HT1080 (cell line): ENCODE measurements at places on chromosomes 7 and 10. TPM values are rescaled to one million over a fixed set of nuclear protein-coding genes. Genes with fewer than 3 reads are reported as not detected.

PDE6C gene
- not detected in 2 replicates for total RNA-seq

SPDYE5 gene
- not detected in 2 replicates for total RNA-seq

ATXN7L1 gene
- total RNA-seq = 3.3 and 4.6 TPM in 2 replicates

MAGI2 gene
- 0.39 and 0.84 TPM in 2 replicates for total RNA-seq

LBX1 gene
- not detected in 2 replicates for total RNA-seq

DNAH11 gene
- 6.1 and 7.5 TPM in 2 replicates for total RNA-seq

DNA sequence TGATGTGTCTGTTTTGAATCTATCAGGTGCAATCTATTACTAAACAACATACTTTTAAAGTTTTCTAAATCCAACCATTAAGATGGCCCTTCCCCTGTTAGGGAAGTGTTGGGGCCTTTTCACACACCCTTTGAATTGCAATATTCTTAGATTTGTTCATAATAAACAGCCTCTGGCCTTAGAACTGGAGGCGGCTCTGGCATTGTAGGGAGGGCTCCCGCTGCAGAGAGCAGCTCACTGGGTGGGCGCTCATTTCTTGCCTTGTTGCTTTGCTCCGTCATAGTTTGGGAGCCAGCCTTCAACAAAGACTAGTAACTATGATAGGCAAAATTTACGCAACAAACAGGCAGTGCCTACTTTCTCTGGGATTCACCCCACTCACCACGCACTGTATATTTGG, 4.2 kb upstream of the HOXA10 start:
- no peak for DNase-seq

DNA sequence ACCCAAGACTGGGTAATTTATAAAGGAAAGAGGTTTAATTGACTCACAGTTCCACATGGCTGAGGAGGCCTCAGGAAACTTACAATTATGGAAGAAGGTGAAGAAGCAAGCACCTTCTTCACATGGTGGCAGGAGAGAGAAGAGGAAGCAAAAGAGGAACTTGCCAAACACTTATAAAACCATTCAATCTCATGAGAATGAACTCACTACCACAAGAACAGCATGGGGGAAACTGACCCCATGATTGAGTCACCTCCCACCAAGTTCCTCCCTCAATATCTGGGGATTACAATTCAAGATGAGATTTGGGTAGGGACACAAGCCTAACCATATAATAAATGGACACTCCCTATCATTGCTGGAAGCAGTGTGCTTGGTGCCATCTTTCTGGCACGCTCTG, 506.3 kb downstream of the CALN1 start:
- DNase-seq = no peak

DNA sequence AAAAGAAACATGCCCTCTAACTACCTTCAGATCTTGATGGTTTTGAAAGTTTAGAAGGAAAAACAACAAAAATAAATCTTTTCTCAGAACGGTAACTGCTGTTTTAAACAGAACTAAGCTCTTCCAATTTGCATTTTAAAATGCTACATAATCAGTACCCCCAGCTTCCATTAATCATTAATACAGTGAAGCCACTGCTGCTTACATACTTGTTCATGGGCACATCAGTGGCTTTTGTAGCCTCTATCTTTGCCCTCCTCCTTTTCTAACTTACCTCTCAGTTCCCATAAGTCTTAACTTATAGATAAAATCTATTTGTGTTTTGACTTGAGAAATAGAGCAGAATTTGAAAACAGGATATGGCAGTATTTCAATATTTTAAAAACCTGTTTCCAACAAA, 109.1 kb downstream of the POLL start:
- DNase-seq = no peak

DNA sequence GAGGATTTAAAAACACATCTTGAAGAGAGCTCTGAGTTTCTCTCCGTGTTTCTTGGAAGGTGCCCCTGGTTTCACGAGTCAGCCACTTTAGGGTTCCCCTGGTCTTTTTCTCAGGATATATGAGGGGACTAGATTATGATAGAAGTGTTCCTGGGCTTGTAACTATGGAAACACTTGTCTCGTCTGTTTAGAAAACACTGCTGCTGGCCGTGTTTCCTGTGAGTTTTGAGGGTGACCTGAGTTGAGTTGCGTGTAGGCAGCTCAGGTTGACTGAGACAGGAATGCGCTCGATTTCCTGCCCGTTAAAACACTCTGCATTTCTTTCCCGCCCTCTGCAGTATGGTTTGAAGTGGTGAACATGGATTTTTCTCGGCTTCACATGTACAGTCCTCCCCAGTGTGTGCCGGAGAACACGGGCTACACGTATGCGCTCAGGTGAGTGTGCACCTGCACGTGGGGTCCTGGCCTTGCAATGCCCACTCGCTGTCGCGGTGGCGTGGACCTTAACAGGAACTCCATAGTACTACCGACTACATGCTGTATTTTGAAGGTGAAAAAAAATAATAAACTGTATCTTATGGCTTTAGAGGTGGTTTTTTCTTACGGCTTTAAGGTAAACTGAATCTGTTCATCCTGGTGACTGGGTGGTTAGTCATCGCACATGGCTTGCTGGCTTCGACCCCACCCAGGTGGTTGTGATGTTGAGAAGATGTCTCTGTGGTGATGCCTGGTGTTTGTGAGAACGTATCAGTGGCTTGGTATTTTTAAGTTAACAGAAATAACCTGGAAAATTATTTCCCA, at the start of gene SUN1:
Gene SUN1, plus strand, starts transcription at position 310 of the 801 bp plus-strand sequence. Its CDS starts 49 bp downstream, at position 359.
- peak; percentile 87 for DNase-seq

GRCh38 chr10:60040014-60040662, 133.8 kb upstream of the CCDC6 start:
- DNase-seq = no peak

DNA sequence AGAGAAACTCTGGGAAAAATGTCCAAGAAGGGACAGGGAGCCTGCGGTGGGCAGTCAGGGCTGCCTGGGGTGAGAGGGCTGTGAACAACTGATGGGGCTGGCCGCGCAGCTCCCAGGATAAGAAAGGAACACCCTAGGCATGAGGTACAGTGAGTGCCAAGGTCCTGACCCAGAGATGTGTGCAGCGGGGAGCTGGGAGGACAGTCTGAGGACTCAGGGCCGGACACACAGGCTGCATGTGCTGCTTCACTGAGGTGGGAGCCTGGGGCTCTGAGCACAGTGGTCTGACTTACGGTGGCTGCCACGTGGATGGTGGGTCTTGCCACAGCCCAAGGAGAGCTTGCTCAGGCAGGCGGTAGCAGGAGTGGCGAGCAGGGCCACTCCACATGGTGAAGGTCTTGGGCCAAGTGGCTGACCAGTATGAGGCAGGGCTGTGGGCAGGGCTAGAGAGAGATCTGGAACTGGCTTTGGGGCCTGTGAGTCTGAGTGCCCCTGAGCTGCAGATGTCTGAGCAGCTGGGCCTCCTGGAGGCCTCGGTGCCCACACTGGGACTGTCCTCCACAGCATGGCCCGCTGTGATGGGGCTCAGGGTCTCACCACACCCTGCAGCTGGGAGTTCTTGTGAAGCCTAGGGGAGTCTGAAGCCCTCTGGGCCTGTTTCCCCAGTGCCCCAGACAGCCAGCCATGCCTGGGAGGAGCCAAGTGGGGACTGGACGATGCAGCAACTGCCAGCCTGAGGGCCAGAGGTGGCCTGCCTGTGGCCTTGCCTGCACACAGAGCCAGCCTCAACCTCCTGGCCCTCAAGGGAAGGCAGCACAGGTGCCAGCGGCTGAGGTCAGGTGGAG, 60.3 kb downstream of the RASGEF1A start:
- DNase-seq = no peak

DNA sequence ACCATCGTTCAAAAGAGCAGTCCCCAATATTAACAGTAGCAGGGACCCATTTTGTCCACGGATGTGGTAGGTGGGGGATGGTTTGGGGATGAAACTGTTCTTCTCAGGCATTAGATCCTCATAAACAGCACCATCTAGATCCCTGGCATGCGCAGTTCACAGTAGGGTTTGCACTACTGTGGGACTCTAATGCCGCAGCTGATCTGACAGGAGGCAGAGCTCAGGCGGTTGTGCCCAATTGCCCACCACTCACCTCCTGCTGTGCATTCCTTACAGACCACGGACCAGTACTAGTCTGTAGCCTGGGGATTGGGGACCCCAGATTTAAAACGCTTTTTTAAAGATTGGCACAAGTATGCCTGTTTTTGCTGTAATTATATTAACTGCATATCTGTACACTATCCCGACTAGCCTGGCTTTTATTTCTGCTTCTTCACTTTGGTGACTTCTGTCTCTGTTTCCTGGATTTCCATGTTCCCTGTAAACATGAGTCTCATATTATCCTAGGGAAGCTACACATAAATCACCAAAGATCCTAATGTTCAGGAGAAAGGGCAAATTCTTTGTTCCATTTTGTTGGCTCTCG, 163.3 kb upstream of the AKR1E2 start:
- DNase-seq = peak; percentile 82

DNA sequence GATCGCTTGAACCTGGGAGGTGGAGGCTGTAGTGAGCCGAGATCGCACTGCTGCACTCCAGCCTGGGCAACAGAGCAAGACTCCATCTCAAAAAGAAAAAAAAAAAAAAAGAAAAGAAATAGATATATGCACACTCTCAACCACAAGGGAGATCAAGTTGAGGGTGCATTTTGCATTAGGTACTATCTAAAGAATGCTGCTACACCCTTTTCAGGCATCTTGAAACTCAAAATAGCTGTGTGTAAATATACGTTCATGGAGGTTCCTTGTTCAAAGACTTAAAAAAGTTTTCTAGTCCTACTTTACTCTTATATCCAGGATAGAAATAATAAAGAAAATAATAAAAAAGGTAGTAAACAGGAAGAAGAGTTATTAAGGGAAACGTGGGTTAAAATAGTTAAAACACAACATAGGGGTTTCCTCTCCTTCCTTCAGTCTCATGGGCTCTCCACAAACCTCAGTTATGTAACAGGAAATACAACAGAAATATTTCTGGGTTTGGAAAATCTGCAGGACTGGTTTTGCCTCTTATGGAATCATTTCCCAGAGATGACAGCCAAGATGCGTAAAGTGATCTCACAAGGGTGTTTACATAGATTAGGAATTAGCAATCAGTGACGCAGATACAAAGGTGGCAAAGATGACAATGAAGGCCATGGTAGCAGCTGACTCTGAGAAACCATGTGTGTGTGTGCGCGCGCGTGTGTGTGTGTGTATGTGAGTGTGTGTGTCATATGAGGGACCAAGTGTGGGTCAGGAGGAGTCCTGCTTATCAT, 15.1 kb downstream of the STEAP4 start:
- peak; percentile 56 for DNase-seq

DNA sequence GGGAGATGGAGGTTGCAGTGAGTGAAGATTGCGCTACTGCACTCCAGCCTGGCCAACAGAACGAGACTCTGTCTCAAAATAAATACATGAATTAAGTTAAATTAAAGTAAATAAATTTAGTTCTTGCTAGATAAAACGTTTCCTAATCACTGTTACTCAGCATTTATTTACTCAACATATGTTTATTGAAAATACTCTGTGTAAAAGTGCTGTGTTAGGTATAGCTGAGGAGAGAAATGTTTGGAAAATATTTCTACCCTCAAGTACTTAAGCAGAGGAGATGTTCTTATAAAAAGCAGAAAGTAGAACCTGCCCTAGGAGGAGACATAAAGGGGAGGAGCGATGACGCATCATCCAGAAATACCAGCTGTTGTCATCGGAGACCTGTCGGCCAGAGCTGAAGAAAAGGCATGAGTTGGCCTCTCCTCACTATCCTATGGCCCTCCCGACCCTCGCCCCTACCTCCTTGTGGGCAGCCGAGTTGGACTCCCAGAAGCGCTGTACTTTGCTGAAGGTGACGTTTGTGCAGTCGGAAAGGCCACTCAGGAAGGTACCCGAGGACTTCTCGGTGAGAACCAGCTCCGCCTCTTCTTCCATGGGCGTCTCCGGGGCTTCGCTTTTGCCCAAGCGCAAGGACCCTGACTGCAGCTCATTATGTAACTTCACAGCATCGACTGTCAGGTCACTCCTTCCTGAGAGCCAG, 1.1 kb downstream of the RRP12 start:
- peak; percentile 86 for DNase-seq

- DNase-seq = peak; percentile 40
Observed at GRCh38 chr10:1188558-1189135, 132.5 kb downstream of the WDR37 start.

GRCh38 chr7:108417144-108417543, 39.1 kb downstream of the NRCAM start:
- no peak for DNase-seq
